Stimulated activated CD4-positive, alpha-beta T cell treated with anti-CD3 and anti-CD28 coated beads, Interleukin-1b, Interleukin-23, amount 100 ng/mL, for 4 hours (primary cell): ENCODE measurements at places on chromosomes 5 and 9.

DNA sequence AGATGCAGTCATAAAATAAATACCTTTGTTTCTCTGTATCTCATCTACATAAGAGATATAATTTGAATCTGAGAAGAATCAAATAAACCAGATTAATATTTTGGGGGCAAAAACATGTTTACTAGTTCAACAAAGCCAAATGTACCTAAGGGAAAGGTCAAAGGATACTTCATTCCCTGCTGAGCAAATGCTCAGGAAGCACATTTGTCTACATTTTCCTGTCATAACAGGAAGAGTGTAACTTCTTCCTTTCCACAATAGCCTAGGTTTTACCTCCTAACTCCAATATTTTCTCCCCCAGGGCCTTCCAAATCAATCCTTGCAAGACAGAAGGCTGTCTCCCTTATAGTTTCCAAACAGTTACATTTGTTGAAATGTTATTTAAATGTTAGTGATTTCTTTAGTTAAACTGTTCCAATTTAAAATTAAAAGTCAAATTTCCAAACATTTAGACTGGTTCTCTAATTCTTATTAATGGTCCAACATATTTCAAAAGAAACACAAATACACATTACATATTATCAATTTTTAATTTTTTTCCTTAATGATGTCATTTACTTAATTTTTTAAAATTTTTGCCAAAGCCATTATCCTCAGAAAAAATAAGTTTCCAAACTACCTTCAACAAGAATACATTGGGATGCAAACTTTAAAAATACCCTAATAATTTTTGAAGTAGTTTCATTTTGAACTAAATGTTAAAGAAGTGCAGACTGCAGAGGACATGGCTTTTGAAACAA lies 67.8 kb downstream of the MEF2C start:
- no peak for DNase-seq

- DNase-seq, result no peak
These were observed 36.7 kb downstream of the BRINP1 start for GRCh38 chr9:119332522-119332921.

DNA sequence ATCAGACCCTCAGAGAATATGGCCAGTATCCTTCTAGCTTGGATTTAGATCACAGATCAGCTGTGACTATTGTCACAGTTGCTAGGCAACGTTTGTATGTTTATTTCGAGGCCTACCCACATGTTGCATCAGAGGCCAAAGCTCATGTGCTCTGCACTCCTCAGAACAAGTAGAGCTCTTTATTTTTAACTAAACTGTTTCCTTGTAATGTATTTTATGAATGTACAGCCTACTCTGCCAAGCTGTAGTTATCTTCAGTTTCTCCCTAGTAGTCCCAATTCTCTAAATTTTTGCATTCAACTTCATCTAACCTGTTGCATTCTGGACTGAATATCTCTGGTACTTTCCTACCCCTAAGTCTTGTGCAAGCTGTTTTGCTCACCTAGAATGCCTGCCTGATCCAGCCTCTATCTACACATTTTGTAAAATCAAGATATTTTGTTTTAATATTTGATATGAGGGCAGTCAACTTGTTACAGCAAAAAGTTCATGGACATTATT lies 52.8 kb downstream of the CAST start:
- no peak for DNase-seq

DNA sequence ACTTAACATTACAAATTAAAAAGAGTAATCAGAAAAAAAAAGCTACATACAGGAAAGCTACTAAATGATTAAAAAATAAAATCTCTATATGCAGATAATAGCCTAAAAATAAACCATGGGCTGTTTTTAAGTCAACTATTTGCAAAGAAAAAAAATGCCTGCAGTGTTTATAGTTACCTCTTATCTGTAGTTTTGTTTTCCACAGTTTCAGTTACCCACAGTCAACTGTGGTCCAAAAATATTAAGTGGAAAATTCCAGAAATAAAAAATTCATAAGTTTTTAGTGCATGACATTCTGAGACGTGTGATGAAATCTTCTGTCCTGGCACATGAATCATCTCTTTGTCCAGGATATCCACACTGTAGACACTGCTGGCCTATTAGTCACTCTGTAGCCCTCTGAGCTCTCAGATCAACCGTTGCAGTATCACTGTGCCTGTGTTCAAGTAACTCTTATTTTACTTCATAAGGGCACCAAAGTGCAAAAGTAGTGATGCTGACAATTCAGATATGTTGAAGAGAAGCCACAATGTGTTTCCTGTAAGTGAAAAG lies 59.2 kb downstream of the PRELID2 start:
- no peak for DNase-seq

- DNase-seq, result no peak
These were observed 138.2 kb upstream of the LPAR1 start for GRCh38 chr9:111176511-111176910.

- DNase-seq, result no peak
These were observed 7.4 kb upstream of the MOB3B start for GRCh38 chr9:27537027-27537435.

DNA sequence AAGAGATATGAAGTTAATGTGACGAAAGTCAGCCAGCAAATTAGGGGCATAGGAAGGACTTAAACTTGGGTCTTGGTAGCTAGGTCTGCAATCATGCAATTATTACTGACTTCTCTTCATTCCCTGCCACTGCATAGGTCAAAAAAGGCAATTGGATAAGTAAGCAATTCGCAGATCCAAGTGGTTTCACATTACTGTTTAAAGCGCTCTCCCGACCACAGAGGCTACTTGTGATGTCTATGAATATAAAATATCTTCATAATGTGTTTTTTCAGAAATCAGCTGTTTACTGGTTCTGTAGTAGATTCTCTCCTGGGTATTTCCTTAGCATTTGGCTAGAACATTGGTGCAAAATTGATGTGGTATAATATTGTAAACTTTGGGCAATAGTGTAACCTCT lies 174.7 kb upstream of the PTGER4 start:
- no peak for DNase-seq
